ENCODE measurements at places on chromosomes 11 and 22. TPM values are rescaled to one million over a fixed set of nuclear protein-coding genes. Genes with fewer than 3 reads are reported as not detected.

- H3K27me3 ChIP-seq = peaks cover 20% of the 10 kb centered on the region
- H3K4me1 ChIP-seq = peaks cover 13% of the 10 kb centered on the region
- no peak overlapping the region for H3K4me3 ChIP-seq
- H3K36me3 ChIP-seq = peaks cover 12% of the 10 kb centered on the region
These were observed 17.5 kb upstream of the SHANK2 start for GRCh38 chr11:71269603-71270511.

DNA sequence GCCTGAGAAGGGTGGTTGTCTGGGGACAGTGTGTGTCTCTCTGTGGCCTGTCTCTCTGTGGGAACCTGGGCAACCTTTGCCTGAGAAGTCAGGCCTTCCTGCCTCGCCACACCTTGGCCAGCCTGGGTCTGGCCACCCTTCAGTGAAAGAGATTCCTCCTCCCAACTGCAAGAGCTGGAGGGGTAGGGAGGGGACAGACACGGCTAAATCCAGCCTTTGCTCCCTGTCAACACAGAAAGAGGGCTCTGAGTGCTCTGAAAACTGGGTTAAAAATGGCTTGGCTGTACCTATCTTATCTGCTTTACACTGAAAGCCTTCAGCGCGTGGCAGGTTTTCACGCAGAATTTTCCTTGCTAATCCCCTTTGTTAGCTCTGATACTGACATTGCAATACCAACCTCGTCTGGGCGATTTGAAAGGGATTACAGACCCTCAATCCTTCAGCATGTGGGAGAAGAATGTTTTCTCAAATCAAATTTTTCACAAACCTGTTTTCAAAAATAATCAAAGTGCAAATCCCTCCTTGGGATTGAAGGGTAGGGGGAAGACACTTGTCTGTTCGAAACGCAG is 163.7 kb downstream of the DSCAML1 start:
- no peaks in the 10 kb centered on the region for H3K36me3 ChIP-seq
- H3K4me1 ChIP-seq = peaks cover 22% of the 10 kb centered on the region
- H3K27me3 ChIP-seq = no peaks in the 10 kb centered on the region
- H3K27ac ChIP-seq = no peak overlapping the region
- no peak overlapping the region for H3K4me3 ChIP-seq

- no peak overlapping the region for H3K4me3 ChIP-seq
- DNase-seq = no peak
- no peak overlapping the region for H3K27ac ChIP-seq
These were observed 187.6 kb downstream of the C11orf87 start for GRCh38 chr11:109609454-109610185.

- no peak for DNase-seq
- H3K4me3 ChIP-seq = no peak overlapping the region
- no peaks in the 10 kb centered on the region for H3K36me3 ChIP-seq
- no peak overlapping the region for H3K27ac ChIP-seq
These were observed 258.3 kb upstream of the ANO3 start for GRCh38 chr11:26073646-26074045.

DNA sequence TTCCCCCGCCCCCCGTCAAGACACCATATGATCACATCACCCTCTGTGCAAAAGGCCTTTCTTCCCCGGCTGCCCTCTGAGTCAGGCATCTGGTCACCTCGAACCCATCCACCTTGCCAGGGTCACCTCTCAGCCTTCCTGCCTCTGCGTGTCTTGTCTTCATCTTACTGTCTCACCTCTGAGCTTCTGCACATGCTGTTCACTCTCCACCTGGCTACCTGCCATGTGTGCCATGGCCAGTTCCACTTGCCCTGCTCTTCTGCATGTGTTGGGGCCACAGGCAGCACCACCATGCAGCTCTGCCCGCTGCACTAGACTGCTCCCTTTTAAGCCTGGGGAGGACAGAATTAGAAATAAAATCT is 9.8 kb downstream of the ZNF74 start:
- no peaks in the 10 kb centered on the region for H3K27me3 ChIP-seq
- peaks cover 46% of the 10 kb centered on the region for H3K36me3 ChIP-seq
- no peak for DNase-seq
- H3K4me1 ChIP-seq = peaks cover 4% of the 10 kb centered on the region
- no peak overlapping the region for H3K27ac ChIP-seq

GRCh38 chr11:131723088-131723487 is 352.7 kb downstream of the NTM start:
- no peaks in the 10 kb centered on the region for H3K36me3 ChIP-seq
- DNase-seq = no peak
- no peak overlapping the region for H3K4me3 ChIP-seq
- peaks cover 6% of the 10 kb centered on the region for H3K4me1 ChIP-seq
- H3K27ac ChIP-seq = no peak overlapping the region
- H3K27me3 ChIP-seq = no peaks in the 10 kb centered on the region

The SCUBE1 gene
- total RNA-seq = 9.6 TPM

DNA sequence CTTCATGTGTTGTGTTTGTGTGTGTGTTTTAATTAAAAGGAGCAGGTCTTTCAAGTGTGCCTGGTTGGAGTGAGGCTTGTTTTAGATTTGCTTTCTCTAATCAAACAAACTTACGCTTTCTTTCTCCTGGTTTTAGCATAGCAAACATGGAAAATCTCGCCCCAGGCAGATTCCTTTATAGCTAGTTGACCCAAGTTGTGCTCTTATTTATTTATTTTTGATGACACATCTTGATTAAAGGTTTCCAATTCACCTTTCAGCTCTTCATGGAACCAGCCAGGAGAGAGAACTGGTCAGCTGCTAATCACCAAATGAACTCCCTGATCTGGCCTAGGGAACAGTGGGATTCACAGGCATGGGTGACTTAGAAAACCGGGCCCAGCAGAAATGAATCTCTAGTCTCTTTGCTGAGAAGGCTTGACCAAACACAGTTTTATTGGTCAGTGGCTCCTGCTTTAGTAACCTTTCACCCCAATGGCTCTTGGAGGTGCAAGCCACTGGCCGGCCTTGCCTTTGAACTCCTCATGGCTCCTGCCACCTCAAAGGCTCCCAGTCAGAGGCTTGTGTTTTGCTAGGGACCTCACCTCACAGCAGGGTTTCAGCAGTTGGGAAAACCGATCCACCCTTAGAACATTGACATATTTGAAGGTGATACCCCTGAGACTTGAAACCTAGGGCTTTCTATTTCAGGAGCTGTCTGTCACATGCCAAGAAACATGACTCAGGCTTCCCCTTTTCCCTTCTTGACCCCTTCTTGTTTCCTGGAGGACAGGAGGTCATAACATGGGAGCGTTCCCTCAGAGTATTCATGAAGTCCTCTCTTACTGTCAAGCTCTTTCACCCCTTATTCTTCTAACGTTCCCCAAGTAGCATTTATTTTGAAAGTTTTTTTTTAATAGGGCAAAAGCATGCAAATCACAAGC is 48.8 kb downstream of the EXT2 start:
- no peak for DNase-seq
- no peak overlapping the region for H3K27ac ChIP-seq
- no peaks in the 10 kb centered on the region for H3K27me3 ChIP-seq
- H3K36me3 ChIP-seq = no peaks in the 10 kb centered on the region
- H3K4me1 ChIP-seq = peaks cover 2% of the 10 kb centered on the region
- H3K4me3 ChIP-seq = no peak overlapping the region

DNA sequence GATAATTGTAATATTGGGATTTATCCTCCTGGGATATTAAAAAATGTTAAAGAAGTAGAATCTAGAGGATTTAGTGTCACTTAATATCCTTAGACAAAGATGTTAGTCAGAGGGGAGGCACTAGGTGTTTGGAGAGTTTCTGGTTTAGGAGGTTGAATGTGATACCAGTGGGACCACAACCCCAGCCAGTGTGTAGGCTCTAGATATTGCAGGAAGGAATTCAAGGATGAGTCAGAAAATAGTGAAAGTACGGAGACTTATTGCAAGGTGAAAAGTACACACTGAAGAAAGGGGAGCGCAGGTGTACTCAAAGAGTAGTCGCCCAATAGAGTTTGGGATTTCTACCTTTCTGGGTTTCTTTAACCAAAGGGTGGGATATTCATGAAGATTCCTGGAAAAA is 5.7 kb upstream of the TMEM41B start:
- H3K36me3 ChIP-seq = no peaks in the 10 kb centered on the region
- H3K27ac ChIP-seq = no peak overlapping the region
- DNase-seq = no peak
- H3K4me1 ChIP-seq = peaks cover 30% of the 10 kb centered on the region

GRCh38 chr11:12846786-12847615 is 162.1 kb upstream of the RASSF10 start:
- H3K4me1 ChIP-seq = peaks cover 59% of the 10 kb centered on the region
- H3K4me3 ChIP-seq = no peak overlapping the region
- peak overlapping the region; percentile 75 for H3K27ac ChIP-seq
- DNase-seq = no peak
- H3K27me3 ChIP-seq = no peaks in the 10 kb centered on the region

- H3K4me3 ChIP-seq = peak overlapping the region; percentile 74
- peak; percentile 50 for DNase-seq
- H3K36me3 ChIP-seq = no peaks in the 10 kb centered on the region
These were observed 133.6 kb upstream of the C11orf58 start for GRCh38 chr11:16604794-16605388.

- peaks cover 6% of the 10 kb centered on the region for H3K27me3 ChIP-seq
- no peak for DNase-seq
- H3K4me1 ChIP-seq = peaks cover 14% of the 10 kb centered on the region
- peak overlapping the region; percentile 47 for H3K27ac ChIP-seq
- H3K36me3 ChIP-seq = no peaks in the 10 kb centered on the region
These were observed 76.8 kb upstream of the CREB3L1 start for GRCh38 chr11:46200537-46201281.

The MYO18B gene
- total RNA-seq = 0.96 TPM

The PELI3 gene
- total RNA-seq = 6.7 TPM

The SCT gene
- total RNA-seq = 2.3 TPM

The NAALAD2 gene
- 3.7 TPM for total RNA-seq

The TRIM49C gene
- total RNA-seq = not detected

DNA sequence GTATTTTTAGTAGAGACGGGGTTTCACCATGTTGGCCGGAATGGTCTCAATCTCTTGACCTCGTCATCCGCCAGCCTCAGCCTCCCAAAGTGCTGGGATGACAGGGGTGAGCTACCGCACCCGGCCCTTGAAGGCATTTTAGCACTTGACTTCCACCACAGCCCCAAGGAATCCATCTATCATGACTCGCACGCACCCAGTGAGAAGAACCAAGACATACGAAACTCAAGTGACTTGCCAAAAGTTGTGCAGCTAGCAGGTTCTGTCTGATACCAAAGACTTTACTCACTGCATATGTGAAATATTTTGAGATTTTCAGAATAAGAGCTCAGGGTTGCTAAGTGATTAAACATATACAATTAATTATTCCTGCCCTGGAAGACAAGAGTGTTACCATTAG is 21.0 kb downstream of the FLI1 start:
- H3K27ac ChIP-seq = no peak overlapping the region
- peaks cover 54% of the 10 kb centered on the region for H3K4me1 ChIP-seq
- H3K4me3 ChIP-seq = no peak overlapping the region
- peaks cover 24% of the 10 kb centered on the region for H3K27me3 ChIP-seq
- no peaks in the 10 kb centered on the region for H3K36me3 ChIP-seq

DNA sequence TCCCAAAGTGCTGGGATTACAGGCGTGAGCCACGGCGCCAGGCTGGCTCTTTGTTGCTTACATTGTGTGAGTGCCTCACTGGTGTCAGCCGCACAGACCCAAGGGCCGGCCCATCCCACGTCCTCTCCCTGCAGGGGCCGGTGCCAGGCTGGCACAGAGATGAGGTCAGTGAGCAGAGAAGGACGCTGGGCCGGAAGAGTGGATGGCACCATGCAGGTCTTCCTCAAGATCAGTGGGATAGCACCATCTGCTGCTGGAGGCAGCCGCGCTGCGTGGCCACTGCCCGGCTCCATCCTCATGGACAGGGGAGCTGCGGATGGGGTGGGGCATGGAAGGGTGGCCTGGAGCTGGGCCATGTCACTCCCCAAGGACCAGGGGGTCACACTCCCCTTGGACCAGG is 22.0 kb upstream of the FGF4 start:
- H3K27me3 ChIP-seq = no peaks in the 10 kb centered on the region
- H3K4me1 ChIP-seq = no peaks in the 10 kb centered on the region
- H3K27ac ChIP-seq = no peak overlapping the region
- no peak overlapping the region for H3K4me3 ChIP-seq
- DNase-seq = peak; percentile 34

The RCOR2 gene
- total RNA-seq = 92.0 TPM
